ENCODE measurements at places on chromosomes 2 and 18.

GRCh38 chr2:134493797-134494196, 225.0 kb downstream of the TMEM163 start:
- DNase-seq: no peak

- DNase-seq: no peak
Observed at GRCh38 chr18:2978661-2979106, 34.3 kb downstream of the LPIN2 start.

DNA sequence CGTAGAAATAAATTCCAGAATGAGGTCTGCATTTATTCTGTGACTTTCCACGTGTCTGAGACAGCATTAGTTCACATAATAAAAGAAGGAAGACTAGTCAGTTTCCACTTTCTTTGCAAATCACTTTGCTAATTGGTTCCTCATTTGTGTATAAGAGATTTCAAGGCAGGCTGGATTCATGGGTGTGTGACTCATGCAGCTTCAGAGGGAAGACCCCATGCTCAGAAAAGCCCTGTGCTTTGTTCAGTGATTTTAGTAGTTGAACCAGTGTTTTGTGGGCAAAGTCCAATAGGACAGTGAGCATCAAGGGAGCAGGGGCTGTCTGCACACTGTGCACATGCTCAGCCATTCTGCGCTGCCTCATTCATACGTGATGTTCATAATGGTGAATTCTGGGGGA, 297.8 kb downstream of the DLGAP1 start:
- no peak for DNase-seq

GRCh38 chr2:183532514-183532913, 408.3 kb downstream of the NUP35 start:
- DNase-seq: no peak

DNA sequence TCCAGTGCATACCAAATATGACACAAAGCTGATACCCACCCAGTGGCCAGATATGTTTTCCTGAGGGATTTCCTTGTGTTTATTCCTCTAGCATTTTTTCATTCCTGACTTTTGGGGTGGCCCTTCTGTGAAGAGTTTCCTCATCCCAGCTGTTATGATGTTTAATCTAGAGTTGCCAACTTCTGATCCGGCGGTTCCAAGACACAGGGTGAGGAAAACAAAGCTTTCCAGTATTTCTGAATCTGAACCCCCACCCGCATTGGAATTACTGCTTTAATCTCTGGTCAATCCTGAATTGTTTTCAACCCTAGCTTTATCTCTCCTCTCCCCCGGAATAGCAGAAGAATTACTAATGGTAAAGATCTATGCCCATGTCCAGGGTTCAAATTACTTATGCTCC, 39.2 kb upstream of the PNPT1 start:
- DNase-seq: no peak

DNA sequence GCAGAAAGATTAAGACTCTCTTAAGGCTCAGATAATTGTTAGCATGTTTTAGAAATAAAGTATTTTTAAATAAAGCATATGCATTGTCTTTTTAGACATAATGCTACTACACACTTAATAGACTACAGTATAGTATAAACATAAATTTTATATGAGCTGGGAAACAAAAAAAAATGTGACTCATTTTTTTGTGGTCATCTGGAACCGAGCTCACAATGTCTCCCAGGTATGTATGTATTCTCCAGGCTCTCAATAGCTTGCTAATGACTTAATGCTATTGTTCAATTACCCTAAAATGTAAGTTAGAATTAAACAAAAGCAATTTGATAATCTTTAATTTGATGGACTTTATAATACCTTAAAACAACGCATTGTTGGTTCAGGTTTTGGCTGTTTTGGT, 167.2 kb downstream of the NUP35 start:
- DNase-seq: no peak

GRCh38 chr18:39660141-39660540, 2094.5 kb upstream of the CELF4 start:
- DNase-seq: no peak

- DNase-seq: no peak
Observed at GRCh38 chr2:238922435-238922834, 74.5 kb downstream of the TWIST2 start.

- no peak for DNase-seq
Observed at GRCh38 chr2:44802777-44803424, 138.6 kb upstream of the SIX3 start.

DNA sequence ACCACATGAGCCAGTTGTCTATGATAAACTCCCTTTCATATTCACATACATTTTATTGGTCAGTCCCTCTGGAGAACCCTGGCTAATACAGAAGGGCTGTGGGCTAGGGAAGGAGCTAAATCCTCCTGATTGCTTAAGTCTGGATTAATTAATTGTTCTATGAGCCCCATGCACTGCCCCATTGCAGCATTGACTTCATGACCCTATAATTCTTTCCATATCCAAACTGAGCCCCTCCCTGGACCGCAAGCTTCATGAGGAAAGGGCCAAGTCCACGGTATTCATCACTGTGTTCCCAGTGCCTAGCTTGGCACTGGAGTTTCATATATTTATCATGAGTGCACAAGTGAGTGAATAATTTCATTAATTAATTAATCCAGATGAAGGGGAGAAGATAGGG, 124.0 kb downstream of the MBD2 start:
- DNase-seq: no peak

DNA sequence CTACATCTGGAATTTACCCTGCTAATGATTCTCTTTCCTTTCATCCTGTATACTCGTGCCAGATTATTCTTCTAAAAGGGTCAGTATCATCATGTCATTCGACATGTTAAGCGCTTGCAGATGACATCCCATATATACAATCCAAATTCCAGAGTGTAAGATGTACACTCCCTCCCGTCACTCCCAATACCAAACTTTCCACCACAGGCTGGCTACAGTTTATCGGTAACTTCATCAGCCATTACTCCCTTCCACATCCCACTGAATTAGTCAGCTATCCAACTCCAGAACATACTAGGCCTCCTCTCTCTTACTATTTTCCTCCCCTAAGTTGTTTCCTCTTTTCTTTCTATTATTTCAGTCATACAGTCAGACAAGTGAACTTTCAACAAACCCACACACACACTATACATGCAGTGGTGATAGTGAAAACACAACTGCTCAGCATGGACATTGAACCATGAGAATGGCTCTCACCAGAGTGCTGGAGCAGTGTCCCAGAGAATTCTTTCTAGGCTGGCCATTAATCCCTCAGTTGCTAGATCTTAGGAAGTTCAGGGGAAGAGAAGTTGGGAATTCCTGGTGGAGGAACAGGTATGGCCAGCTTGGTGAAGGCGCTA, 10.6 kb upstream of the NMI start:
- DNase-seq: no peak

GRCh38 chr2:88574445-88574844, 52.8 kb downstream of the EIF2AK3 start:
- DNase-seq: no peak

- DNase-seq: no peak
Observed at GRCh38 chr2:36380624-36381481, 25.3 kb downstream of the CRIM1 start.

DNA sequence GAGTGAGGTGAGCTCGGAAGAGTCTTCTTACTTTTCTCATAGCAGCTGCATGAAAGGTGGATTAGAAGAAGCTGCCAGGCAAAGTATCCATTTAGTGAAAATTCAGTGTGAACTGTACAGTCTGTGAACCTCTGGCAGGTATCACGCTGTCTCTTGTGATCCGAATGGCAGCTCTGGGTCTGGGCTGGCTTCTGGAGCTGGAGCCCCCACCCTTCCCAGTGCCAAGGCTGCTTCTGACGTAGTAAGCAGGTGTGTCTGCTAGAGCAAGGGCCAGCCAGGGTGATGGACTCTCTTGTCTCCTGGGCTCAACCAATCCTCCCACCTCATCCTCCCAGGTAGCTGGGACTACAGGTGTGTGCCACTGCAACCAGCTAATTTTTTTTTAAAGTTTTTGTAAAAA, 14.0 kb upstream of the NTSR2 start:
- DNase-seq: no peak

DNA sequence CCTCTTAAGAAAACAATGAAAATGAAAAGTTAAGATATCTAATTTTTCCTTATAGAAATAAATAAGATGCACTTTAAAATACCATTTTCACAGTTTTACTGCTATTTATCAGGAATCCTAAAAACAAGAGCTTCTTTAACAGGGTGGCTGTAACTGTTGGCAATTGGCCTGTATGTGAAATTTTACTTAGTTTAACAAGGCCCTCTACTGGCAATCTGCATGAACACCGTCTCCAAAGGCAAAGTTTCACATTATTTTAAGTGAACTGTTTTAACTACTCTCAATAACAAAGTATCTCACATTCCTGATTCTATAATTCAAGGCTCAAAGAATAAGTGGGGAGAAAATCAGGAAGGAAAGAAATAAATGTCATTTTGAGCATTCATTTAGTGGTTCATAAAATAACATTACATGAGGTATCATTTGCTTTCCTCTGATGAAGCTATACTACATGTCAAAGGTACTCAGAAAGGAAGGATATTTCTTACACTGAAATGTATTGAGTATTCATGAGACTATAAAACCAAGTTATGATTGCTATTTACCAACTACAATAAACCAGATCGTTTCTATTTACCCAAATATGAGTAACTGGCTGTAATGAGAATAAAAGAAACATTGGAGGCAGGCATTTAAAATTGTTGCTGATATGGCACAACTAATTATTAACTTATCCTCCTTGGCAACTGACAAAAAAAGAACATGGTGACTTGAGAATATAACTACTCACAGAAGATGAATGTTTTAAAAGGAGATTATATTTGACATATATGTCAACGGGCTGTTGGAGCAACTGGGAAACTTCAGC, 7.0 kb downstream of the NCKAP5 start:
- no peak for DNase-seq

- DNase-seq: no peak
Observed at GRCh38 chr2:102356381-102356712, 751 bp downstream of the IL18R1 start.

DNA sequence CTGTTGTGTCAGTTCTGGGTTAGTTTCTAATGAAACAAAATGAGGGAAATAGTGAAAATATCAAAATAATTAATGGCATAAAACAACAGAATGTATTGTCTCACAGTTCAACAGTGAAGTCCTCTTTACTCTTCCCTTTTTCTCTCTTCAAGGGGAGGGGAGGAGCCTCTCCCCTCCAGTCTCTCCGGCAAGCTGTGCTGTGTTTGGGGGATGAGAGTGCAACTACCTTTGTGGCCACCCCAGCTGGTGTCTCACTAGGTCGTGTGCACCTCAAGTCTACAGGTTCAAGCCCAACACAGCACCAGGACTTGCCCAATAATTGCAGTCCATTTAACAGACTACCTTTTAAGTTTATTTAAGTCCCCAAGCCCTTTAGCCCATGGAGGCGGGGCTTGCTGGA, 271.7 kb upstream of the DOK6 start:
- DNase-seq: no peak

GRCh38 chr18:74517236-74517630, 17.1 kb upstream of the CNDP1 start:
- no peak for DNase-seq

GRCh38 chr18:22018366-22018765, 151.0 kb upstream of the GATA6 start:
- DNase-seq: no peak

DNA sequence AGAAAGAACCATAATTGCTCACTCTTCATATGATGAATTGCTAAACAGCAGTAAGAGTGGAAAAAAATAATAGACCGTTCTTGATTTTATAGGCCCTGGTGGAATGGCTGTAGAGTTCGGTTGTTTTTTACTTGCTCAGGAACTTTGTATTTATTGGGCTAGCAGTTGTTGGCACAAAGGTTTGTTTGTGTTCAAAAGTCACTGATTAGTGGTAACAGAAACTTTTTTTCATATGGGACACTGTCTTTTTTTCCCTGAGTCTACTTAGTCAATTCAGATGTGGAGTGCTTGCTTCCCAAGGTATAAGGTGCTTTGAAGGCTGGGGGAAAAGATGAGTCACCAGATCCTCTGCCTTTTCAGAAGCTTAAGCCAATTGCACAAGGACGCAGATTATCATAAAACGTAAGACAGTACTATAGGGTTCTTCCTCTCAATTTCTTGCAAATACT, 25.8 kb downstream of the PHLPP1 start:
- no peak for DNase-seq

DNA sequence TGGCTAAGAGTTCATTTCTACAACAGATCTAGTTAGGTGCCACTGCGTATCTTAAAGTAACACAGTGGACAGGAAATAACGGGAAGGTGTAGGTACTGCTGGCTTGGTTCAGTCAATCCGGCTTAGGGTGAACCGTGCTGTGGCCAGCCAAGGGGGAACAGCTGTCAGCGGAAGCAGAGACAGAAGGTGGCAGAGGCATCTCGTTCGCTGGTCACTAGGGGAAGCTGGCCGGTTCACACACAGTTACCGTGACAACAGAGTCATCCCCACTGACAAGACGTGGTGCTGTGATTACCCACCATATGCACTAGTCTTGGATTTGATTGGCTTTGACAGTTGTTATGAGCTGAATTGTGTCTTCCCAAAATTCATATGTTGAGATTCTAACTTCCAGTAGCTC, 58.8 kb upstream of the HDAC4 start:
- DNase-seq: no peak

- DNase-seq: no peak
Observed at GRCh38 chr2:105375001-105375561, 23.8 kb downstream of the FHL2 start.

- DNase-seq: no peak
Observed at GRCh38 chr2:45275242-45275805, 266.1 kb upstream of the SIX2 start.

DNA sequence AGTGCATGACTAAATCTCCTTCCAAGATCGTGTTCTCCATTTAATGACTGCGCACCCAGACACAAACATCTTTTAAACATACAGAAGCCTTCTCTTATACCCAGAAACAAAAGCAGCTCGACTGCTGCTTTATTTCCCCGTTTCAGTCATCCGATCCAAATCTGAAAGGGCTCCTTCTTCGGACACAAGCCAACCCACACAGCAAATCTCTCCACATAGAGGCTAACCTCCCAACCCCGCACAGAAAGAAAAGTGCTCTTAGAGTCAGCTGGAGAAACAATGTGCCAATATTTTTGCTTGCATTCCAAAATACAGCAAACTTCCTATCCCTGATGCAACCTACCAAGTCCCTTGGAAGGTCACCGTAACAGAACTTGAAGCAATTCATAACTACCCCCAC, 29.1 kb downstream of the GAREM1 start:
- no peak for DNase-seq

- no peak for DNase-seq
Observed at GRCh38 chr18:61096226-61096625, 237.0 kb upstream of the CDH20 start.

DNA sequence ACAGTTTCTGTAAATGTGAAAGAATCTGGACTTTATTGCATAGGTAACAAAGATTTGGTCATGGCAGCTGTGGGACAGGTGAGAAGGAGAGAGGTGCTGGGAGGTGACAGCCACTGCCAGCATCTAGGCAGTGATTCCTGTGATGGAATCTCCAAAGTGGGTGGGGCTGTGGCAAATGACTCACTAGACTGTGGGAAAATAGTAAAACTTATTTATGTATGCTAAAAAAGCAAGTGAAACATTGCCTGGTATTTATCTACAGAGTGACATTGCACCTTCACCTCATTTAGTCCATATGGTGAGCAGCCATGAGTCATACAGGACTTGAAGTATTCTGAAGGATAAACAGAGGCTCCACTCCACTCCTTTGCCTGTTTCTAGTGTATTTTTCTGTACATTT, 145.3 kb upstream of the MEX3C start:
- DNase-seq: no peak

GRCh38 chr2:94923196-94923595, 52.0 kb downstream of the TEKT4 start:
- no peak for DNase-seq

Data from mesothelial cell of epicardium (in vitro differentiated cells).